ENCODE measurements at places on chromosomes 4 and X. TPM values are rescaled to one million over a fixed set of nuclear protein-coding genes. Genes with fewer than 3 reads are reported as not detected.
A peak's percentile ranks its signal among the peaks of the same experiment; 100 is the strongest.

Gene IL1RAPL1
- total RNA-seq: 0.29 TPM

Gene RPS6KA3
- 51.9 TPM for total RNA-seq

Gene SOD3
- total RNA-seq: 86.8 TPM

Gene TBC1D25
- 17.8 TPM for total RNA-seq

Gene FNIP2
- total RNA-seq: 63.0 TPM

Gene SSX4B
- total RNA-seq: not detected

Gene MXRA5
- 5.3 TPM for total RNA-seq

Gene SMIM31
- total RNA-seq: 21.8 TPM

Gene ASB12
- total RNA-seq: 0.14 TPM

Gene HSFX2
- total RNA-seq: 0.83 TPM

Gene SLC9B1
- total RNA-seq: 0.81 TPM

Gene IL9R
- total RNA-seq: 0.86 TPM

Gene STK26
- 8.4 TPM for total RNA-seq

Gene CXCL8
- 0.92 TPM for total RNA-seq

Gene EXOC1L
- total RNA-seq: not detected

- no peak for DNase-seq
Measured at GRCh38 chr4:76205476-76205875, 8.1 kb downstream of the SCARB2 start.

DNA sequence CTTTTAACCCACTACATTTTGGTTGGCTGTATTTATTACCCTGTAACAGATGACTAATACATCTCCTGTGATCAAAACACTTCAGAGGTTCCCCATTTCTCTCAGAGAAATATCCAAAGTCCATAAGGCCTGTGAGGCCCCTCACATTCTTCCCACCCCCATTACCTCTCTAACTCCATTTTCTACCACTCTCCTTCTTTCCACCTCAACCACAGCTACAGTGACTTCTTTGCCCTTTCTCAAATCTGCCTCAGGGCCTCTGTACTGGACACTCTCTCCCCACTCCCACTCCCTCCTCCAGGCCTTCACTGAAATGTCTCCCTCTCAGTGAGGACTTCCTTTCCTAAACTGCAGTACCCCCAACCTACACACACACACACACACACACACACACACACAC lies 8.4 kb upstream of the TMEM144 start:
- no peak for DNase-seq

GRCh38 chr4:3176367-3177229 lies 72.4 kb upstream of the MSANTD1 start:
- DNase-seq: no peak

GRCh38 chr4:87100168-87100567 lies 120.2 kb downstream of the KLHL8 start:
- DNase-seq: no peak

GRCh38 chr4:107857741-107858140 lies 33.0 kb downstream of the SGMS2 start:
- DNase-seq: no peak

- no peak for DNase-seq
Measured at GRCh38 chrX:49858341-49858740, 20.9 kb upstream of the USP27X start.

DNA sequence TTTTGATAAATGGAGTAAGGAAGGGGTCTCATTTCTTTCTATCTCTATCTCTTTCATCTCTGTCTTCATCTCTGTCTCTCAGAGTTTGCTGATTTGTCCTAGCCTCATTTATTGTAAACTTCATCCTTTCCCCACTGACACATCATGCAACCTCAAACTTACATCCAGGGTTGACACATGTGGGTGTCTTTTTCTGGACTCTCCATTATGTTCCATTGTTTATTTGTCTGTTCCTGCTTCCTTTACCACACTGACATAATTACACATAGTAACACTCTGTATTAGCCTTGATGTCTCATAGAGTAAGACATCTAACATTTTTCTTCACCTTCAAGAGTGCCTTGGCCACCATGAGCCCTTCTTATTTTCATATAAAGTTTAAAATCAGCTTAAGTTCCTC lies 8.1 kb upstream of the SRD5A3 start:
- DNase-seq: no peak

- no peak for DNase-seq
Measured at GRCh38 chr4:24659241-24659961, 75.0 kb upstream of the DHX15 start.

DNA sequence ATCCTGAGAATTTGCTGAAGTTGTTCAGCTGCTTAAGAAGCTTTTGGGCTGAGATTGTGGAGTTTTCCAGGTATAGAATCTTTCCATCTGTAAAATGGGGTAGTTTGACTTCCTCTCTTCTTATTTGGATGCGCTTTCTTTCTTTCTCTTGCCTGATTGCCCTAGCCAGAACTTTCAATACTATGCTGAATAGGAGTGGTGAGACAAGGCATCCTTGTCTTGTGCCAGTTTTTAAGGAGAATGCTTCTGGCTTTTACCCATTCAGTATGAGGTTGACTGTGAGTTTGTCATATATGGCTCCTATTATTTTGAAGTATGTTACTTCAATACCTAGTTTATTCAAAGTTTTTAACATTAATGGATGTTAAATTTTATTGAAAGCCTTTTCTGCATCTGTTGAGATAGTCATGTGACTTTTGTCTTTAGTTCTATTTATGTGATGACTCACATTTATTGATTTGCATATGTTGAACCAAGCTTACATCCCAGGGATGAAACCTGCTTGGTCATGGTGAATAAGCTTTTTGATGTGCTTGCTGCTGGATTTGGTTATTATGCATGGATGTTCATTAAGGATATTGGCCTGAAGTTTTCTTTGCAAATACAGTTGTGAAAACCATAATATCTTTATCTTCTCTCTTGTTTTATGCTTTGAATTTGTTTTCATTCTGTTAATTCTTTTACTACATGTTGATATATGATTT lies 573.8 kb upstream of the NDST4 start:
- DNase-seq: no peak

- no peak for DNase-seq
Measured at GRCh38 chrX:51406688-51407519, 74.3 kb downstream of the NUDT10 start.

GRCh38 chr4:57424232-57424897 lies 314.2 kb upstream of the IGFBP7 start:
- peak; percentile 38 for DNase-seq

DNA sequence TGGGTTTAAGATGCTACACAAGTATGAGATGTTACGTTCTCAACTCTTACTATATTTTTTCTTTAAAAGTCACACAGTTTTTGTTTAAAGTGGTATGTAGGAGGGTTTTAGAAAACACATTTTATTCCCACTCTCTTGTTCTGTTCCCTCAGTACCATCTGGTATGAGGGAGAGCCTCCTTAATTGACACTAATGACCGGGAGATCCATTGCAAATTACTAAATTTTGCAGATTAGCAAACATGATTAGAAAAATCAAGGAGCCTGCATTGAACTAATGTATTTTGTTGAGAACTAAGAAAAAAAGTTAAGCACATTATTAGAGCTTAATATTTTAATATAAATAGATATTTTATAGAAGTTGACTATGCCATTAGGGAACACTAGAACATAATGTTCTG lies 87.3 kb upstream of the UNC5C start:
- no peak for DNase-seq

GRCh38 chrX:42678133-42678532 lies 99.8 kb downstream of the PPP1R2C start:
- no peak for DNase-seq

DNA sequence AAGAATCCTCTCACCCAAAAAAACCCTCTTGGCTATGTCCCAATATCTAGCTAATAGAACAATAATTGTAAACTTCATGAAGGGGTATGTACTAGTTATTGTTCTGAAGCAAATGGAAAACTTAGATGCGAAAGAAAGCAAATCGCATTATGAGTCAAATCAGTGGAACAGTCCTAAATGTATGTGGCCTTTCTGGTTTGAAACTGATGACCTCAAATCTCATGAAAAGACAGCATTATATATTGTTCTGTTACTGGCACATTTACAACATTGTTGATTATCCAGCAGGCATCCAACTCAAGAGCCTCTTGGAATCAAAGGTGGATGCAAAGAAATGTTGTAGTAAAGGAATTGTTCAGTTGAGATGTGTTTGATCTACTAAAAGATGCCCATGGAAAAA lies 34.7 kb downstream of the CSN3 start:
- DNase-seq: no peak

- no peak for DNase-seq
Measured at GRCh38 chrX:24243692-24244091, 70.2 kb downstream of the SUPT20HL2 start.

GRCh38 chr4:145501051-145501660 lies 19.5 kb downstream of the SMAD1 start:
- no peak for DNase-seq

- DNase-seq: peak; percentile 79
Measured at GRCh38 chr4:184331268-184331995, 113.8 kb upstream of the ENPP6 start.

GRCh38 chrX:125289209-125289608 lies 30.5 kb upstream of the TEX13C start:
- no peak for DNase-seq

DNA sequence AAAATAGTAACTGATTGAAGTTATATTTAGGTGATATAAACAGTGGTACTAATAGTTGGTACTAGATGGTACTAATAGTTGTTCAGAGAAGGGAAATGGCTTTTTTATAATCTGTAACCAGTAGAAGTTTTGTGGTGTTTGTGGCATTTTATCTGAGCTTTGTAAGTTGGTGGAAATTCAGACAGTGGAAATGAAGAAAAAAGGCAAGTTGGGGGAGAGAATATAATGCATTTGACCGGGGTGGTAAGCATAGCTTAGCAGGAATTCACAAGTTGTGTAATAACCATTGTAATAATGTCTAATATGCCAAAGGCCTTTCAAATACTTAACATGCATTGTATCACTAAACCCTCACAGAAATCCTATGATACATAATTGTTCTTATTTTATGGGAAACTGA lies 36.3 kb downstream of the DTHD1 start:
- no peak for DNase-seq

- DNase-seq: no peak
Measured at GRCh38 chrX:103640401-103641155, 11.8 kb downstream of the TCEAL1 start.

GRCh38 chr4:45946699-45947098 lies 177.2 kb downstream of the GABRG1 start:
- no peak for DNase-seq

DNA sequence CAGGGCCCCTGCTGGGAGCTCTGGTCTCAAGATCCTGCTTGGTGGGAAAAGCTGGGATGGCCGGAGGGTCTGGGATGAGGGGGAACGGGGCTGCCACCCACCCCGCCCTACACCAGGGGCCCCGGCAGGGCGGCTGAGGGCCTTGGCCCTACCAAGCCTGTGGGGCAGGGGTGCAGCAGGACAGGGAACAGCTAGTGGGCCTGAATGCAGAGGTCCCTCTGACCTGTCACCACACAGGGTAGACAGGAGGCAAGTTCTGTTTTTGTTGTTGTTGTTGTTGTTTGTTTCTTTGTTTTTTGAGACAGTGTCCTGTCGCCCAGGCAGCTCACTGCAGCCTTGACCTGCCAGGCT lies 332 bp upstream of the RENBP start:
- no peak for DNase-seq

DNA sequence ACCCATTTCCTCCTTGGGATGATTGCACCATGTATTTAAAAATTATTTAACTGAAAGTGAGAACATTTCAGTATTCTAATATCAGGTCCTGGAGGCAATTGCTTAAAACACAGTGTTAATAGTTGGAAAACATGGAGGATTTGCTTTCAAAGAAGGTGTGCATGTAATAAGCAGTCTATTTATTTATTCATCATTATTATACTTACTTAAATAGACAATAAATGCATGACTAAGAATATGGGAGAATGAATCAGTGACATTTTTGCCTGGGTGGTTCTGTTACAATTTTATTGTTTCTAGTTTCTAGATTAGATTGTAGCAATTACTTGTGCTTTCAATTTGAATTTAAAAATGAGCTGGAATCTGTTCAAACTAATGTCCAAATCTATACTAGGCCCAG lies 145.5 kb downstream of the AREG start:
- DNase-seq: no peak

DNA sequence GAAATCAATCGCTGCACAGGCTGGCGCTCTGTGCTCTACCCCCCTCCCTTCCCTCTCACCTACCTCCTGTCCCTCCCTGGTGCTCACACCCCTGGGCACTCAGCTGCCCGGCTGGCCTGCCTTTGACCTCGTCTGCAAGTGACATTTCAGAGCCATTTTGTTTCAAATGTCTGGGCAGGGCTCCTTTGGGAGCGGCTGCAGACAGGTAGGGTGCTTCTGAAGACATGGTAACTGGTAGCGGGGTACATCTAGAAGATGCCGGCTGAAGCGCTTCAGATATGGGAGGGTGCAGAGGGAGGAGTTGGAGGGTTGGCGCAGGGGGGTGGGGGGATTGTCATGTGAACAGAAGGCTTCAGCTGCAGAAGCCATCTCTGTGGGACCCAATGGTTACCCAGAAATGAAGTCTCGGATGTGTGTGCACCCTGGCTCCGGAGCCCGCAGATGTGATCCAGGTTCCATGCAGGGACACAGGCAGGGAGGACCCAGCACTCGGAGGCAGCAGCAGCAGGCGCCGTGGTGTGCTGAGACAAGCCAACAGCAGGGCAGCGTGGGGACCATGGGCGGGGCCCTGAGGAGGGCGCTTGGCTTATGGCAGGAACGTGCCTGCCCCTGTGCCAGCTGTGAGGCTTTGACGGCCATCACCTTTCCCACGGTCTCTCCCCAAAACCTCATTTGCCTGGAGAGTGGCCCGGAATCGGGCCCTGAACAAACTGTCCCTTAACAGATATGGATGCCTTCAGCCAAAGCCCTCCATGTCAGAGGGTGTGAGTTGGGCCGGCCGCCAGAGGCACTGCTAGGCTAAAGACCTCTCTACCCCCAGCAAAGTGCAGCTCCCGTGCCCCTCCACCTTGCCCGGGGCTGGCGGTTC lies 7.6 kb upstream of the DUSP9 start:
- no peak for DNase-seq

GRCh38 chr4:27087306-27088045 lies 226.8 kb downstream of the STIM2 start:
- DNase-seq: no peak

DNA sequence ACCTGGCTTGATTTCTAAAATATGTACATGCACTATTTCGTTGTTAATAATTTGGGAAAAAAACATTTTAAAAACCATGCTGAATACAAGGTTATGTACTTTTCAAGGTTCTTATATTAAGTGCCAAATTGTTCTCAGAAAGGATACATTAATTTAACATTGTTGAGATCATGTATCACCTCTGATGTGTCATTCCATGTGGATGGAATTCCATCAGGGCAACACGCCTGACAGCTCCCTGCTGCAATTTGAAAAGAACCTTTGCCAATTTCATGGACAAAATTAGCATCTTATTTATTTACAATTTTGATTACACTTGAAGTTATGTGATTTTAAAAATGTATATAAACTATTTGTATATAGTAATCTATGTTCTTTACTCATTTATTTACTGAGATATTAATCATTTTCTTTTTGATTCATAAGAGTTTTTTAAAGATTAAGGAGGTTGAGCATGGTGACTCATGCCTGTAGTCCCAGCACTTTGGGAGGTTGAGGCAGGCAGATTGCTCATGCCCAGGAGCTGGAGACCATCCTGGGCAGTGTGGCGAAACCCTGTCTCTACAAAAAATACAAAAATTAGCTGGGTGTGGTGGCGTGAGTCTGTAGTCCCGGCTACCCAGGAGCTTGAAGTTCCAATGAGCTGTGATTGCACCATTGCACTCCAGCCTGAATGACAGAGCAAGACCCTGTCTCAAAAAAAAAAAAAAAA lies 142.8 kb downstream of the ENPP6 start:
- DNase-seq: no peak
